Activated T-cell treated with anti-CD3 and anti-CD28 coated beads, Interleukin-2, amount 50 U/mL, for 4 hours (primary cell): ENCODE measurements at places on chromosomes 13 and 19.

DNA sequence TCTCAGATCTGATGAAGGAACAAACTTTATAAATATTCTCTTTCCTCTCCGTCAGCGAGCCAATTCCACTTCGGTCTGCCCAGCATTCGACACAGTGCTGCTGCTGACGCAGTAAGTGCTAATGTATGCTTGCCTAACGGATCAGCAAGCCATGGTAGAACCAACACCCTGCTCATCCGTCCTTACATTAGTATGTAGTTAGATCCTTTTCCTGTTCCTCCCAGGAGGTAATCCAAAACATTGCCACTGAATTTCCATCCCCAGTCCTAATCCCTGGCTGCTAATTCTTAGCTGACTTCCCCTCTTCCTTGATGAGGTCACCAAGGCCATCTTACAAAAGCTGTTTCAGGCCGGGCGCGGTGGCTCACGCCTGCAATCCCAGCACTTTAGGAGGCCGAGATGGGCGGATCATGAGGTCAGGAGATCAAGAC, 88.0 kb downstream of the STARD13 start:
- DNase-seq = no peak

GRCh38 chr19:46493236-46494145, 2.2 kb downstream of the PNMA8B start:
- DNase-seq = peak; percentile 22

DNA sequence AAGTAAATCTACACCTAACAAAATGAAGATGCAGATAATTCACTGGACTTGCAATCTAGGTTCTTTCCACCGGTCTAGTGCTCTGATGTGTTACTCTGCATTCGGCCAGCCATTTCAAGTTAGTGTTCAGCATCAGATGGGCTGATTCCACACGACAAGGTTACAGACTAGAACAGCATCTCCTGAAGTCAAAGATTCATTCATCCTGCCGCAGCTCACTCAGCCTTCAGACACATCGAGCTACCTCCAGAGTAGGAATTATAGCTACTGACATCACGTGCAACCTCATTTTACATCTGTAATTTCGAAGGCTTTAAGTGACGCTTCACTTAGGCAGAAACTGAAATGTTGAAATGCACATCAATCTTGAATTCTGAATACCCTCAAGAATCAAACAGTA, 76.5 kb downstream of the LHFPL6 start:
- DNase-seq = no peak

GRCh38 chr13:99505814-99506269, 4.6 kb downstream of the TM9SF2 start:
- no peak for DNase-seq

DNA sequence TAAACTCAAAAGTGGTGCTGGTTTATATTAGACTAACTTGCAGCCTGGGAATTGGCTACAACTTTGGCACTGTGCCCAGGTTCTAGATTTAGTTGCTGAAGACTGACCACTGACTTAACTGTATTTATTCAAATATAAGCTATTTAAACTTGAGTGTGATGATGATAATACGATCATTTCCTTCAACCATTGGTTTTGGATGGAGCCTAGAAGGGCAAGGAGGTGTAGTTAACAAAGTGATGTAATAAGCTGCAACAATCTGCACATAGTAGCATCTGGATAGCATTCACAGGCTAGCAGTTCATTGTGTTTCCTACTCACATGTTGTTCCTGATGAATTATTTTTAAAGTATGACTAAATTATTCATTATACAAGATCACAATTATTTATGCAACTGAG, 55.2 kb upstream of the DACH1 start:
- no peak for DNase-seq

DNA sequence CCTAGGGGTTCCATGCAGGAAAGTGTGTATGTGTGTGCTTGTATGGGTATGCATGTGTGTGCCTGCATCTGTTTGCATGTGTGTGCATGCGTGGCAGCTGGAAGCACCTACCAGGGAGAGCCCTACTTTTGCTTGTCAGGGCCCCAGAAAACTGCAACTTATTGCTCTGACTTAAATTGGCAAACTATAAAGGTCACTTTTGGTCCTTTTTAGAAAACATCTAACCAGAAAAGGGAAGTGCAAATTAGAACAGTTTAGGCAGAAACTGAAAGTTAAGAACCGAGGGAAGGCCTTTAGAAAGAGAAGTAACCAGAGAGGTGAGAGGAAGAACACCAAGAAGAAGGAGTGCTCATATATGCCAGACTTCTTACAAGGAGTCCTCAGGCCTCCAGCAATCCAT, 32.5 kb downstream of the DLEU7 start:
- DNase-seq = no peak

DNA sequence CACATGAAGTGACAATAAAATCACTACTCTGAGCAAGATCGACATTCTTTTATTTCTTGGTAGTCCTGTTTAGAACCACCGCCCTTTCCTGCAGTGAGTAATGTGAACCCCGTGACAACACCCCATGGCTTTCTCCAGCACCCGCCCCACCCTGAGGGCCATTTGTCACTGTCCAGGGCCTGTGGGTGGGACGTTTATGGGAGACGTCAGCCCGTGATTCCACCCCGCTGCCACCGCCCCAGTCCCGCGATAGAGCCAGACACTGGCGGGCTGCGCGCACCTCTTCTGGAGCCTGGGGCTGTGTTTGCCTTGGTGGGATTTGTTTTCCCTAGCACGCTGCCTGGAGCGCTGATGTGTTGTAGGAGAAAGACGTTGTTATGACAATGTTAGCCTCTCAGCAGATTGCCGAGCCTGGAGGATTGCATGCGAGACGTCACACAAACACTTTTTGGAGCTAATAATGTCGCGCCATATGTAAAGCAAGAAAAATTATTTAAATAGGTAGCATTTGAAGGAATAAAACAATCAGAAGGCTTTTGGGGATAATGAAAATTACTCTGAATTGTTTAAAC, 263.7 kb downstream of the TEX29 start:
- DNase-seq = no peak

- no peak for DNase-seq
These were observed 470.2 kb upstream of the PRR20A start for GRCh38 chr13:56670563-56670962.

GRCh38 chr19:2474232-2475017, 1.5 kb upstream of the GADD45B start:
- peak; percentile 93 for DNase-seq

DNA sequence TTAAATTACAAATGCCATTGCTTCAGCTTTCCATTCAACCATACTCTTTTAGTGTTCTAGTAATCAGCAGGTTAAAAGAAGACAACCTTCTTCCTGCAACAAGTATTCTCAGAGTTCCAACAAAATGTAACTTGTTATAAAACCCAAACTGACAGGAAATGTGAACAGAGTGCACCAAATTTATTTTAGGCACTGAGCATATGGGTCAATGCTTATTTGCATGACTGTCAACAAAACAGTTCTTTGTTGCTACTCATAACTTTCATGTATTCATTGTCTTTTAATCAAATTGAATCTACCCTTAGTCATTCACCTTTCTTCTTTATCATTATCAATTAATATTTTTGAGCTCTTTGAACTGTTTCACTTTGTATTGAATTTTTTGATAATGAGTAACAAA, 554.1 kb downstream of the DACH1 start:
- no peak for DNase-seq

GRCh38 chr19:8811315-8812172, 20.6 kb downstream of the ZNF558 start:
- DNase-seq = no peak

GRCh38 chr13:66624302-66624701, 605.8 kb downstream of the PCDH9 start:
- DNase-seq = no peak

- DNase-seq = no peak
These were observed 47.8 kb downstream of the ELF1 start for GRCh38 chr13:40971321-40971720.

DNA sequence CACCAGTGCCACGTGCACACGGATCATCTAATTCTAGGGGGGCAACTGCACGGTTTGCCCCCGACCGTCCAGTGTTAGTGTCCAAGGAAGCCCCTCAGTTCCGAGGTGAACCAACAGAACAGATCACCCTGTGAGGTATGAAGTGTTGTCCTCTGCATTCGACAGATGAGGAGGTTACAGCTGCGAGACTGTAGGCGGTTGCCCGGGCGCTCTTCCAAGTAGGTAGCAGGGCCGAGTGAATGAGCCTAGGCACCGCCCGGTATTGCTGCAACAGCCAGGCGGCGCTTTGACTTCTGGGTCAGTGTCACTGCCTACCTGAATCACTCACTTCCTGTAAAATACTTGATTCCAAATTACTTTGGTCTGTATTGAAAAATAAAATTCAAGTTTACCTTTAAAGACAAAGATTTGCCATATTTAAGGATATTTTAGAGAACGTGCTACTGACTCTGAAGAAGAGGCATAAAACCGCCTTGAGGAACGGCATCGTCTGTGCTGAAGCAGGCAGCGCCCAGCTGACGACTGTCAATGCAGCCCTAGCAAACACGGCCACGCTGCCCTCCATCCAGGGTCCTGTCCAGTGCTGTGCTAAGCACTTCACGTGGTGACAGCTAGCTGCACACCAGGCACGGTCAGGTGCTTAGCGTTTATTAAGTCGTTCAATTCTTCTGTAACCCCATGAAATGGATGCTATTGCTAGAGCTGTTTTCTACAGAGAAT, 19.3 kb upstream of the RASA3 start:
- peak; percentile 56 for DNase-seq

GRCh38 chr13:111640006-111640405, 319.6 kb downstream of the TEX29 start:
- DNase-seq = no peak

- DNase-seq = no peak
These were observed 17.2 kb upstream of the ATP12A start for GRCh38 chr13:24663089-24663395.

DNA sequence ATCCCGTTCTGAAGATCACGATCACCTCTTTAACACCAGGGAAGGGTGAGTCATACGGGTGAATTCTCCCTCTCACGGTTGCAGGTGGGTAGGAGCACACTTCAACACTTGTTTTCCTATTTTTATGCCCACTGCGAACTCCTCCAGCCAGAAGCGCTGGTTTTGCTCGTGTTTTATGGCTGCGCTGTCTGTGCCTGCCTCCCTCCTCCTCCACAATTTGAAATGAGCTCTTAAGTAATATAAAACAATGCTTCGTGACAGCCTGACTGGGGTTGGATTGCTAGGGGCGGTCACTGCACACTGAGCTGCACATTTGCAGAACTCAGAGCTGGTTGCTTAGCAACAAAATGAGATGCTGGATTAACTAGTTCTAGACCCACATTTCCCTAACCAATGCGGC, 12.9 kb downstream of the CCDC70 start:
- no peak for DNase-seq

GRCh38 chr19:2446381-2446780, 10.4 kb downstream of the LMNB2 start:
- no peak for DNase-seq

DNA sequence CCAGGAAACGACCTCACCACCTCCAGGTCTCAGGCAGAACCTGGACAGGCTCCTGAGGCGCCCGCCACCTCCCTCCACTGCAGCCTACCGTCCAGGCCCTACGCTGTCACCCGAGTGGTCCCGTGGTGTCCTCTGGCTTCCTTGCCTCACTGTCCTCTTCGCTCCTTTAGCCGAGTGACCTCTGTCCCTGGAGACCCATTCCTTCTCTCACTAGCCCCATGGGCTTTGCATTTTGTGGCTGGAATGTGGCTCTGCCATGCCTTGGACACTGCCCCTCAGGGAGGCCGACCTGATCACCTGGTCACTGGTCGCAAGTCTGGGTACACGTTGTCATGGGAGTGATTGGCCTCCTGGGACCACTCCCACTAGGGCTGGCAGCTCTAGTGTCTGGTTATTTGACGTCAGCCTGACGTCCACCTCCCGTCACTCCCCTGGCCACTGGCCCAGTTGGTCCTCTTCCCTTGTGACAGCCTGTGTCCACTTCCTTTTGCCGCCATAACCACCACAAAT, 17.9 kb downstream of the SLC25A42 start:
- no peak for DNase-seq
